ENCODE measurements at places on chromosomes 6 and 20. TPM values are rescaled to one million over a fixed set of nuclear protein-coding genes. Genes with fewer than 3 reads are reported as not detected.
A peak's percentile ranks its signal among the peaks of the same experiment; 100 is the strongest.

DNA sequence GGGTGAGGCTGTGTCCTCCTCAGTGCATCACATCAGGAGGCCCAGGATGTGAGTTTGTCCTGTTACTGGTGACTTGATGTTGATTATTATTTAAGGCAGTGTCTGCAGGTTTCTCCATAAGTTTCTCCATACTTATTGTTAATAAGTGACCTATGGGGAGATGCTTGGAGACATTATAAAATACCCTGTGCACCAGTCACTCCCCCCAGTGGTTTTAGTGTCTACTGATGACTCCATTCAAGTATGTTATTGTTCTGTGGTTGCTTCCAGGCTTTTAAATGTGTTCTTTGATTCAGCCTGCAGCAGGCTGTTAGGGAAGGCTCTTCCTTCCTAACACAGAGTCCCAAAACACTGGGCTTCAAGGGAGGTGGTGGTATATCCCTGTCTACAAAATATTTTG is 14.6 kb upstream of the CST3 start:
- no peak for DNase-seq

- no peak for DNase-seq
Observed at GRCh38 chr6:71387179-71387578, 98.6 kb downstream of the OGFRL1 start.

GRCh38 chr6:9126878-9127560 is 691.7 kb upstream of the SLC35B3 start:
- no peak for DNase-seq

Gene BHLHE23
- not detected for total RNA-seq

- no peak for DNase-seq
Observed at GRCh38 chr20:472889-473292, 10.6 kb upstream of the TBC1D20 start.

DNA sequence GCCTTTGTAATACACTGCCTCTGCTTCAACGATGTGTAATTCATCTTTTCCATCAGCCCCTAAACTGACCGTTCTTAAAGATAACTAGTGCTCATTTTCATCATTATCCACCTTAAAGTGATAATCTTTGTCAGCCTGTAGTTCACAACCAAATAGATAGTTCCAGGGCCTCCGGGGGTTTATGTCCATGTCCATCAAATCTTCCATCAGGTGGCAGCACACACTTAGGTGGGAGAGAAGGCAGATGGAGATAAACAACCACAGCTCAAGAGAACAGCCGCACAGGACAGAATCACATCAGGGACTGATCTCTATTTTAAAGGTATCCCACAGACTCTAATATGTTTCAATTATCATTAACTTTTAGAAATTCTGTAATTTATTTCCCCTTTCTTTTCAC is 90.9 kb downstream of the LMBRD1 start:
- no peak for DNase-seq

DNA sequence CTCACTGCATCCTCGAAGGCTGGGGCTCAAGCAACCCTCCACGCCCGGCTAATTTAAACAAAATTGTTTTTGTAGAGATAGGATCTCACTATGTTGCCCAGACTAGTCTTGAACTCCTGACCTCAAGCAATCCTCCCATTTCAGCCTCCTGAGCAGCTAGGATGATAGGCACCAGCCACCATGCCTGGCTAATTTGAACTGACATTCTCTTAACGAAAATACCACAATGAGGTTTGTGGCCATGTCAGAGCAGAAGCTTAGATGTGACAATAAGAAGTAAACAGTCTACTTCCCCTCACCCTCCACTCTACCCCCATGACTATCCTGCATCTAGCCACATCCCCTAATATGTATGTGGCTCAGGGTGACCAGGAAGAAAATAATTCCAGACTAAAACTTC is 74.8 kb upstream of the PLCB4 start:
- DNase-seq: no peak

DNA sequence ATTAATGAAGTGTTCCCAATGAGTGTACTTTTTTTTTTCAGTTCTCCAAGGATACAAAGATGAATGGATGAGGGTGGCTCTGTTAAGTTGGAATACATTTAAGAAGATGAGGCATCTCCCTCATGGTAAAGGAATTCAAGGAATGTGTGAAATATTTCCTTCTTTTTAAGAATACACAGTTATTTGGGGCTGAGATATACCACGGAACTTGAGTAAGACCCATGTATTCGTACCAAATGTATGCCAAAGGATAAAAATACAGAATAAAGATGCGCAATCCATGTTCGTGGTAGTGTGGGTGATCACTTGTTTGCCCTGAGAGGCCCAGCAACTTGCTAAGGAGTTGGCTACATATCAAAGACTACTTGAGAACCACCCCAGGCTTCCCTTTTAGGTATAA is 164.2 kb upstream of the TCF21 start:
- DNase-seq: no peak

- peak; percentile 89 for DNase-seq
Observed at GRCh38 chr20:51766994-51767866, 960 bp downstream of the ATP9A start.

Data from aorta (tissue), 5 donors.